Activated gamma-delta T cell treated with Interleukin-2 at 50 U/mL for 16 hours (primary cell): ENCODE measurements at places on chromosomes 16 and 17.

DNA sequence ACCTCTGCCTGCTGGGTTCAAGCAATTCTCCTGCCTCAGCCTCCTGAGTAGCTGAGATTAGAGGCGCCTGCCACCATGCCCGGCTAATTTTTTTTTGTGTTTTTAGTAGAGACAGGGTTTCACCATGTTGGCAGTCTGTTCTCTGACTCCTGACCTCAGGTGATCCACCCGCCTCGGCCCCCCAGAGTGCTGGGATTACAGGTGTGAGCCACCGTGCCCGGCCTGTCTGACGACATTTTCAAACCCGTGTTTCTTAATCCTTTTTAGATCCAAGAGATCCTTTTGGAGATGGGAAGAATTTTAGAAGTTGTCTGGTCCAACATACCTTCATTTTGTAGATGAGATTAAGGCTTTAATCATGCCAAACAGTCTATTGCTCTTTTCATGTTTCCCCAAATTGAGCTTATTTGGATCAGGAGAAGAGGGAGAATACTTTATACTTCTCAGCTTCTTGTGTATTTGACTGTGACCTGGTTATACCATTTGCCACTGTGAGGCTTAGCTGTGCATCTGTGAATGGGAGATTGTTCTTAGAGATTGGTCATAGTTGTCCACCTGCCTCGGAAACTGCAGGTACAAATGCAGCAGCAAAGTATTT, 25.8 kb downstream of the USP10 start:
- no peak for DNase-seq

GRCh38 chr17:80544655-80545498, at the start of gene RPTOR:
TSS of gene RPTOR (plus strand) at chr17:80544838. CDS start at chr17:80545630, 792 bp downstream.
- DNase-seq: peak; percentile 87

DNA sequence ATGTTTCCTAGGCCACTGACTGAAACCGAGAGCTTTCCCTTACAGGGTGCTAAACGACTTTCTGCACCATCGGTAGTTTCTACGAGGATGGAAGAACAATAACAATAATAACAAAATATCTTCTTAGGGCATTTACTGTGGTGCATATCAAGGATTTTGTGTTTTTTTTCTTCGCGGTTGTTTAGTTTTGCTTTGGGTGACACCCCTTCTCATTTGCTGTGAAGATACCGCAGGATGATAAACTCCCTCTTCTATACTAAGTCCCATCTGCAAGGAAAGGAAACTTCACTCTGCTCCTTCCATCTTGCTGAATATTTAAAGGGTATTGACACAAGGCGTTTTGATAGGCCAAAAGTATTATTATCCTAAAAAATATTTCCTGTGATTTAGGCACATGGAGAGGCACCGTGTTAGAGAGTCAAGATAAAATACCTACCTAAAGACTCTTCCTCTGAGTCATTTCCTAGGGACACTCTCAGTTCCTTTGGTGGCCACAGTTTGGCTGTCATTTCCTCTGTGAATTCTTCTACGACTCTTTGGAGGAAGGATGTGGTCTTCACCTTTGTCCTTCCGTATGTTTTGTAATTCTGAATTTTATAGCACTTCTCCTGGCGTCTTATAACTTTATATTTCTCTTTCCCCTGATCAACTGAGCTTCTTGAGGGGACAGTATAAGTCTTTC, 318.8 kb downstream of the CDH13 start:
- DNase-seq: peak; percentile 15

DNA sequence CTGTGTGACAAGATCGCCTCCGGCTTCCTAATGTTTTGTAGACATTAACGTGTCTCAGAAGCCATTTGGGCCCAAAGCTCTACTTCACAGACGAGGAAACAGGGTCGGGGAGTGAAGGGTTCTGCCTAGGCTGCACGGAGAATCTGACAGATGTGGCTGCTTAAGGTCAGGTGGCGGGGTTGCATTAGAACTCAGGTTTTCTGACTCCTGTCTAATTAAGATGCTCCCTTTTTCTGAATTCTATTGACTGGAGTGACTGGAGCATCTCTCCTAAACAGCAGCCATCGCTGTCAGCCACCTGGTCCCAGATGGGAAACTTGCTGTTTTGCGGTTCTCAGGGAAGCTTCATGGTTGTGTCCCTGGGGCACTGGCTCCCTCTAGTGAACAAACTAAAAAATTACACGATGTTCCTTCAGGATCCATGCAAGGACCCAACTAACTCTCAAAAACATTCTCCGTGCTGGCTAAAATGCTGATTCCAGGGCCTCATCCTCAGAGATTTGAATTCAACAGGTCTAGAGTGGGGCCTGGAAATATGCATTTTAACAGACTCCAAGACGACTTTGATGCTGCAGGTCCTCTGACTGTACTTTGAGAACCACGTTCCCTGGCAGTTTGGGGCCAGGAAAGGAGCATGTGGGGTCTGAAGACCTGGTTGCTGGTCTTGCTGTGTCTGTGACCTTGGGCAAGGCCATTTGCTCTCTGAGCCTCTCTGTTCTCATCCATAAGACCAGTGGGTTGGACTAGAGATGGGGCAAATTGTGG, 117.4 kb downstream of the IRF8 start:
- peak; percentile 26 for DNase-seq

DNA sequence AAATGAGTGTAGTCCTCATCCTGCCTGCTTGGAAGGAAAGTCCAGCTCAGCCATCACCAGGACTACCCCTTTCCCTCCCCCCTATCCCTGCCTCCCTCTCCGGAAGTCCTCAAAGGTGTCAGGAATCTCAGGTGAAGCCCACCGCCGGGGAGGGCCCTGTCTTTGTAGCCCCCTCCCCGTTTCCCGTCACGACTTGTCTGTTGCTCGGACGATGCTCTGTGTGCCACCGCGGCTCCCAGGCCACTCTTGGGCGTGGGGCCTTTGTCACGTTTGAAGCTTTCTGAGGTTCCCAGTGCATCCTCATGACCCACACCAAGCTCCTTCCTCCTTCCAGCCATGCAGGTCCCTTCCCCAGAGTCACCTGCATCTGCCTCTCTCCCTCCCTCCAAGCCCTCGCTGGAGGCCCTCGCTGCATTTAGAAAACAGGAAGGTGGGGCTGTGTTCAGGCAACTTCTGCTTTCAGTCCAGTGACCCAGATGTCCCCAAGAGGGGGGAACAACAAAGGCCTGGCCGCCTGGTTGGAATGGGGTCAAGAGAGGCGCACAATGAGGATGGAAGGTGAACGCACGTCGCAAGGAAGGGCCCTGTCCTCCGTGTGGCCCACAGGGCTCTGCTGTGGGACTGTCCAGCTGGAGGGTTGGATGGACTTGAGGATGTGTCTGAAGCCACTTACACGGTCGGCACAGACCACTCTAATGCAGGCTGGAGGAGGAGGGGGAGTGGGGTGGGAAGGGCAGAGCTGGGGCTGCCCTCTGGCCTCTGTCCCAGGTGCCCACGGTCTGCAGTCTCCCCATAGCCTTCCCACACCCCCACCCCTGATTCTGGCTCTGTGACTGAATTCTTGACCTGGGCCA, 59.9 kb downstream of the OR1D5 start:
- DNase-seq: no peak

GRCh38 chr17:74874615-74875037, 1.8 kb upstream of the FDXR start:
- DNase-seq: no peak

- no peak for DNase-seq
These were observed at the start of gene PIRT for GRCh38 chr17:10837921-10838320. TSS of gene PIRT (minus strand) at chr17:10838087. CDS start at chr17:10825645, 12,442 bp downstream.

GRCh38 chr17:61235827-61236197, 163.8 kb upstream of the TBX2 start:
- no peak for DNase-seq

GRCh38 chr17:17036524-17036998, 5.7 kb upstream of the MPRIP start:
- no peak for DNase-seq

- no peak for DNase-seq
These were observed 432.6 kb downstream of the UTP18 start for GRCh38 chr17:51692917-51693316.

- no peak for DNase-seq
These were observed 530 bp downstream of the PCGF2 start for GRCh38 chr17:38747463-38748148.

- peak; percentile 44 for DNase-seq
These were observed 37.2 kb upstream of the RGS9 start for GRCh38 chr17:65099941-65100315.

- no peak for DNase-seq
These were observed 14.4 kb downstream of the FBF1 start for GRCh38 chr17:75926456-75926855.

GRCh38 chr17:45388604-45389325, 43.9 kb downstream of the ARHGAP27 start:
- no peak for DNase-seq

GRCh38 chr17:55037828-55038227, 69.3 kb downstream of the STXBP4 start:
- no peak for DNase-seq
